AG09309 (cell line): ENCODE measurements at places on chromosomes 11 and 22.

GRCh38 chr22:20486229-20486628 is 9.4 kb downstream of the KLHL22 start:
- no peak for DNase-seq

- DNase-seq: no peak
These were observed 6.2 kb downstream of the PANX1 start for GRCh38 chr11:94134651-94135512.

GRCh38 chr22:23082534-23083314 is 12.4 kb downstream of the GNAZ start:
- no peak for DNase-seq

DNA sequence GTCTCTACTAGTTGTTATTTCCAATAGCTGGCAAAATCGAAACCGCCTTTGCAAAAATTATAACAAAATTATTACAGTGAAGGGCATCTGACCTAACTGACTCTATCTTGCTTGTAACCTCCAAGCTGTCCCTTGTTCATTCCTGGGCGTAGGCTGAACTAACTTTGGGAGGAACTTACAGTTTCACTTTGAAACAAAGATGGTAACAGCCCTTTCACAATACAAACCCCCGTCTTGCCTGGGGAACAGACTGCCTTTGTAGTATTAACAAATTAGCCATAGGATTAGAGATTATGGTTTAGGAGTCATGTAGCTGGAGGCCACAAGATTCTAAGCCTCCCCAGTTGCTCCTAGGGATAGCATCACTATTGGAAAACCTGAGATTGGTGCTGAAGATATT is 131.6 kb upstream of the HSD17B12 start:
- DNase-seq: no peak

- DNase-seq: no peak
These were observed 195.9 kb upstream of the SESN3 start for GRCh38 chr11:95426823-95427462.

DNA sequence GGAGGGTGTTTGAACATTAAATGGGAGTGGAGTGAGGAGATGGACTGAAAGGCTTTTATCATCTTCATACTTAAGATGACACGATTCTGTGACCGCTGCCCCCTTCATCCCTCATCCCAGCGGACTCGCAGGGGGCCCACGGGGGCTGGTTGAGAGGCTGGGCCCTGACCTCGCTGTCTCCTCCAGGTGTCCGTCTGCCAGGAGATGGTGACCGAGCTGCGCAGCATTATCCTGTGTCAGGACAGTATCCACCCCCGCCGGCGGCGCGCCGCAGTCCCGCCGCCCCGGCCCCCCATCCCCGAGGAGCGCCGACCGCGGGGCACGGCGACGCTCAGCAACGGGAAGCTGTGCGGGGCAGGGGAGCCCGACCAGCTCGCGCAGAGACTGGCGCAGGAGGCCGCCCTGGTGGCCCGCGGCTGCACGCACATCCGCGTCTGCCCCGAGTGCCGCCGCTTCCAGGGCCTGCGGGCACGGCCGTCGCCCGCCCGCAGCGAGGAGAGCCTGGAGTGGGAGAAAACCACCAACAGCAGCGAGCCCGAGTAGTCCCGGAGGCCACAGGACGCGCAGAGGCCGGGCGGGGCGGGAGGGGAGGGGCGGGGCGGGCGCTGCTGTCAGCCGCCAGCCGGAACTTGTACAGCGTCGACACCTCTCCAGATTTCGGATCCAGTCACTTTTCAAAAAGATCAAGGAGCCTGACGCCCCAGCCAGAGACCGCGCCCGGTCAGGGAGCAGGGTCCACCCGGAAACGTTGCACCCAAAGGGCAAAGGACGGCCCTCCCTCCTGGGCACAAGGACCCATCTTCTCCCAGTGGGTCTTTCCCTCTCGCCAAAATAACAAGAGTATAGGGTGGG is 38.0 kb upstream of the TBCEL start:
- DNase-seq: no peak

DNA sequence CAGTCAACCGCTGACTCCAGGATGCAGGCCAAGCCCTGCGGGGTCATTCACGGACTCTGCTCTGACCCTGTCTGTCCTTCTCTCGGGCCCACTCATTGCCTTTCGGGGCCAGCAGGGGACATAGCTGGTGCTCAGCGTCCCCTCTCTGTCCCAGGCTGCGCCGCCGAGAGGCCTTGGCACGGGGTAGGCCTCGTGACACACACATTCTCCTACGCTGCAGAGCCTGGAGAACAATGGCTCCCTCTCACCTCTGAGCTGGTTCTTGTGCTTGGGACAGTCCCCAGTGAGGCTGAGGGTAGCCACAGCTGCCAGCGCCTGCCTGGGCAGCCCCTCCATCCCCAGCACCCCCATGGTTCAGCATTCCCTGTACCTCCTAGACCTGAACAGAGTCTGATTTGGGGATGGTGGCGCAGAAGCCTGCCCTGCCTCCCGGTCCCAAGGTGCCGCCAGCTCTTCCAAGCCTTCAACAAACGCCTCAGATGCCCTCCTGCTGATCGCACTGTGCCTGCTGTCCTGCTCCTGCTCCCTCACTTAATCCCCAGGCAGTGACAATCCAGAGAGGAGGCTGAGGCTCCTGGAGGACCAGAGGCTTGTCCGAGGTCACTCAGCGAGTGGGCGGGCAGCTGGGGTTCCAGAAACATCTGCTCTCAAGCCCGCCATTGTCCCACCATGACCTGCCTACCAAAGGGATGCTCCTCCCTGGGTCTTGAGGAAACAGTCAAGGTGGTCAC is 30.4 kb downstream of the DUSP8 start:
- no peak for DNase-seq

GRCh38 chr11:65414776-65415498 is 7.7 kb upstream of the NEAT1 start:
- DNase-seq: no peak

- DNase-seq: no peak
These were observed 20.3 kb downstream of the GTPBP1 start for GRCh38 chr22:38725900-38726655.

DNA sequence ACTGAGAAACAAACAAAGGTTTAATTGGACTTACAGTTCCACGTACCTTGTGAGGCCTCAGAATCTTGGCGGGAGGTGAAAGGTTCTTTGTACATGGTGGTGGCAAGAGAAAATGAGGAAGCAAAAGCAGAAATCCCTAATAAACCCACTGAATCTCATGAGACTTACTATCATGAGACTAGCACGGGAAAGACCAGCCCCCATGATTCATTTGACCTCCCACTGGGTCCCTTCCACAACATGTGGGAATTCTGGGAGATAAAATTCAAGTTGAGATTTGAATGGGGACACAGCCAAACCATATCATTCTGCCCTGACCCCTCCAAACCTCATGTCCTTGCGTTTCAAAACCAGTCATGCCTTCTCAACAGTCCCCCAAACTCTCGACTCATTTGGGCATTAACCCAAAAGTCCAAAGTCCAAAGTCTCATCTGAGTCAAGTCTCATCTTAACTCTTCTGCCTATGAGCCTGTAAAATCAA is 617.4 kb downstream of the CNTN5 start:
- DNase-seq: no peak

- DNase-seq: no peak
These were observed 398 bp upstream of the CRACR2B start for GRCh38 chr11:827146-827896.
